Heart right ventricle (tissue), 16 donors: ENCODE measurements at places on chromosomes 7 and 10.

- no peak for DNase-seq
These were observed 4.3 kb downstream of the TLX1 start for GRCh38 chr10:101135141-101136006.

DNA sequence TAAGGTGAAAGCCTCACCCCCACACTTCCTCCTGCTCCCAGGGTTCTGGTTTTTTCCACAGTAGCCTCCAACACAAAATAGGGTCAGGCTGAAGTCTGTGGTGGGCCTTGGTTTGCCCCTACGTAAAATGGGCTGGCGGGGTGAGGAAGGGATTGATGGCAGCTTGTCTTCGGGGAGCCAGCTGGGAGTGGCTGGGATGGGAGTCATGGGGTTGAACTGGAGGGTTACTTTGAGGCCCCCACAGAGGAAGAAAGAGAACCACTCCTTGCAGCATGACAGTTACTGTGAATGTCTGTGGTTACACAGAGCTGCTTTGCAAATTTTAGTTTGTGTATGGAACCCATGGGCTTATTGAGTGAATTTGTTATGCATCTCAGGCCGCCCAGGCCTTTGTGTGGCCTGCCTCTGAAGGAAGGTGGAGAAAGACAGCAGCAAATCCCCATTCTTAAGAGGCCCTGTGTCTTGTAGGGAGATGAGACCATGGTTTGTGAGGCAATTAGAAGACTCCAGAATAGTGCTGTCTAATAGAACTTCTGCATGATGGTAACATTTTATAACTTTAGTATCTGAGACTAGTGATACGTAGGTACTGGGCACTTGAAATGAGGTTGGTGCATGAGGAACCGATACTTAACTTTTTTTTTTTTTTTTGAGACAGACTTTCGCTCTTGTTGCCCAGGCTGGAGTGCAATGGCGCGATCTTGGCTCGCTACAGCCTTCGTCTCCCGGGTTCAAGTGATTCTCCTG lies 8.1 kb downstream of the TRIM8 start:
- DNase-seq = no peak

DNA sequence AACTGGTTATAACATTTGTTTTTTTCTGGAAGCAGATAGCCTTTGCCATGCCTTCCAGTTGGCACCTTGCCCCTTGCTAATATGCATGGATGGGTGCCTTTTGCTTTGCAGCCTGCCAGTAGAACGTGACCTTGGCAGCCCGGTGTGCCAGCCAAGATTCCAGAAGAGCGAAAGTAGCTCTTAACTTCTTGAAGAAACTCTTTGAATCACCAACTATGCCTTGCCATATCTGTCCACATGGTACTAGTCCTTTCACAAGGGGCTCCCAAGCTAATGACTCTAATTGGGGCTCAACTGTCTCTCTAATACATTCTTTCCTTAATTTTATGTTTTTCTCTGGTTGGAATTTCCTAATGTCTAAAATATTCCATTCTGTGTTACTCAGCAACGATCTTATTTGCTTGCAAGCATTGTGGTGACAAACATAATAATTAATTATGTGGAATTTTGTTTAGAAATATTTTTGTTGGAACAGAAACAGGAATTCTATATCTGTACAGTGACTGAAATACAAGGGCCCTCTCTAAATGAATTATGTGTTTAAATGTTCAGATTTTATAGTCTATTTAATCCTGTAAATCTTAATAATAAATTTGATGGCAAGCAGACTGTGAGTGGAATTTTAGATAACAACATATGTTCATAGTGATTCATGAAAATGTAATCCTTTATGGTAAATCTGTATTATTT lies 45.8 kb downstream of the HDAC9 start:
- peak; percentile 55 for DNase-seq

GRCh38 chr10:103632247-103632642 lies 138.7 kb downstream of the NEURL1 start:
- no peak for DNase-seq

DNA sequence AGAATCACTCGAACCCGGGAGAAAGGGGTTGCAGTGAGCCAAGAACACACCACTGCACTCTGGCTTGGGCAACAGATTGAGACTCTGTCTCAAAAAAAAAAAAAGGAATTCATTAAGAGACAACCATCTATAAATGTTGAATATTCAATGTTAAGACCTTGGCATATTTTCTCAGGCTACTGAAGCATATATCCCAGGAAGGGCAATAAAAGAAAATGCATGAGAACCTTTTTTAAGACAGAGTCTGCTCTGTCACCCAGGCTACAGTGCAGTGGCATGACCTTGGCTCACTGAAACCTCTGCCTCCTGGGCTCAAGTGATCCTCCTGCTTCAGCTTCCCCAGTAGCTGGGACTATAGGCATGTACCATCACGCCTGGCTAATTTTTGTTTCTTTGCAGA lies 165.0 kb downstream of the JMJD1C start:
- DNase-seq = no peak

DNA sequence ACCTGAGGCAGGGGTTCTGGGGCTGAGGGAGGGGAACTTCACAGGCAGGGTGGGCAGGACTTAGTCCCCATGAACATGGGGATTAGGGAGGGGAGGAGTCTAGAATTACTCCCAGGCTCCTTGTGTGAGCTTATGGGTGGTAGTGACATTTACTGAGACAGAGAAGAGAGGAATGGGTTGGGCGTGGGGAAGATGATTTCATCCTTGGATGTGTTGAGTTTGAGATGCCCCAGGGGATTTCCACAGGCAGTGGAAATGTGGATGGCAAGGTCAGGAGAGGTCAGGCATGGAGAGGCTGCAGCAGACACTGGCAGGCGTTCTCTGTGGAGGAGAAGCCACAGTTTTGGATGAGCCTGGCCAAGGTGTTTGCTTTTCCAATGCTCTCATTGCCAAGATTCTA lies 26.4 kb upstream of the GSDME start:
- no peak for DNase-seq

DNA sequence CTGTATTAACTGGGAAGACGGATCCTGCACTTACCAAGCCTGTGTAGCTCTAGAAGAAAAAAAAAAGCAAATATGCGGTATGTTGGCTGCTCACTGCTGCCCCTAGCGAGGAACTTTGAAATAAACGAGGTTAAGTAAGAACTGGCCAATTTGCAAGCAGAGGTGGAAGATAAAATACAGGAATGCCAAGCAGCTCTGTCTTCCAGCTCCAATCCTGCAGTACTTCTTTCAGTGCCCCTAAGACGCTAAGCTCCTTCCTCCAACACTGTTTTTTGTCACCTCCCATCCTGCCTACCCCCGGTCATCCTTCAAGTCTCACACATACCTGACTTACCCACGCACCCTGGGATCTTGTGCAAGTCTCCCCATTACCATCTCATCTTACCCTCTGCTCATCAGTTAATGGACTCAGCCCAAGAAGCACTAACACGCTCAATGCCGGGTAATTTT lies 809 bp downstream of the C10orf143 start:
- DNase-seq = peak; percentile 85

GRCh38 chr7:28955718-28956607 lies 2.2 kb downstream of the TRIL start:
- peak; percentile 85 for DNase-seq

GRCh38 chr7:132150711-132151110 lies 425.6 kb downstream of the PLXNA4 start:
- DNase-seq = no peak

DNA sequence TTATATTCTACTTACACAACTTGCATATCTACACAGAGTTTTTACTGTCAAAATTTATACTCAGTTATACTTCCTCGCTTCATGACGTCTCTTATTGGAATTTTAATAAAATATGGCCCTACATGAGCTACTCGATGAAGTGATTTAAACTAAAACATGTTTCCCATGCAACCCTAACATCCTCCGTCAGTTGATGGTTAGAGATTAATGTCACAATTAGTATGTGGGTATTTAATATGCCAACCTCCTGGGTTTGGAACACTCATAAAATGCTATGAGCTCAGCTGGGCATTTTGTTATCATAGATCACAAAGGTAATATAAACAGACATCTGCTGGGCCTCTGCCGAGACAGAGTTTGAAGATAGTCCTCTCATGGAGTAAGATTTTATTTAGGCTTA lies 66.5 kb downstream of the GNAT3 start:
- no peak for DNase-seq

GRCh38 chr7:147912291-147912690 lies 678.3 kb upstream of the C7orf33 start:
- no peak for DNase-seq

DNA sequence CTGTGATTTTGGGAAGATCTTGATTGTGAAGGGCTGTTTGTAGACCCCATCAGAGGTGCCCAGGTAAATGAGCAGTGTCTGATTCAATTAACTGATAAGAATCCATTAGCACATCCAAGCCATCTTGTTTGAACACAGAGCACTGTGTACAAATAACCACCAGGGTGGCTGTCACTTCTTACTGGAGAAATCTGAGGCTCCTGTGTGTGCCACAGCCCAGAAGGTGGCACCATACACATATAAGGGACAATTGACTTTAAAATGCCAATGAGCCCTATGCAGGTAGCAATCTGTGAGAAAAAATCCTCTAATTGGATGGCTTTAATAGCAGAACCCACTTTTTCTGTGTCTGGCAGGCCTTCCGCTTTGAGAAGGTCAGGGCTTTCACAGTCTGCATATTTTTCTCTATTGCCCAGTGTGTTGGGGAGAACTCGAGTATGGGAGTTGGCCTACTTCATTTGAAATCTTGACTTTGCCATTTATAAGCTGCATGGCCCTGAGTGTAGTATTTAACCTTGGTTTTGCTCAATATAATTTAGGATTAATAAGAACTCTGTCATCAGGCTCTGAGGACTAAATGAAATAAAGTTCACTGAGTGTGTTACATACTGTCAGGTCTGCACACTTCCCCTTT lies 517.4 kb downstream of the CCSER2 start:
- DNase-seq = no peak

DNA sequence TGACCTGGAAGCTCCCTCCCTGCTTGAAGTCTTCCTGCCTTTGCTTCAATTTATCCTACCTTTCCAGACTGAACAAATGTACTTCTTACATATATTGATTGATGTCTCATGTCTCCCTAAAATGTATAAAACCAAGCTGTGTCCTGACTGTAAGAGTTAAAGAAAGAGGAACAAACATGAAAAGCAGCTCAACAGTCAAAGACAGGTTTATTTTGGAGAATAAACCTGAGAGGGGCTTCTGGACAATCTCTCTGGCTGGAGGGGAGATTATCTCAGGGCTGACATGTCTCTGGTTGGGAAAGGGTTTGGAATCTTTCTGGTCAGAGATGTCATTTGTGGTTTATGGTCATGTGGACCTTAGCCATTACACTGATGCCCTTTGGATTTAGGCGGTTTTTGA lies 41.0 kb downstream of the OR13A1 start:
- DNase-seq = no peak

DNA sequence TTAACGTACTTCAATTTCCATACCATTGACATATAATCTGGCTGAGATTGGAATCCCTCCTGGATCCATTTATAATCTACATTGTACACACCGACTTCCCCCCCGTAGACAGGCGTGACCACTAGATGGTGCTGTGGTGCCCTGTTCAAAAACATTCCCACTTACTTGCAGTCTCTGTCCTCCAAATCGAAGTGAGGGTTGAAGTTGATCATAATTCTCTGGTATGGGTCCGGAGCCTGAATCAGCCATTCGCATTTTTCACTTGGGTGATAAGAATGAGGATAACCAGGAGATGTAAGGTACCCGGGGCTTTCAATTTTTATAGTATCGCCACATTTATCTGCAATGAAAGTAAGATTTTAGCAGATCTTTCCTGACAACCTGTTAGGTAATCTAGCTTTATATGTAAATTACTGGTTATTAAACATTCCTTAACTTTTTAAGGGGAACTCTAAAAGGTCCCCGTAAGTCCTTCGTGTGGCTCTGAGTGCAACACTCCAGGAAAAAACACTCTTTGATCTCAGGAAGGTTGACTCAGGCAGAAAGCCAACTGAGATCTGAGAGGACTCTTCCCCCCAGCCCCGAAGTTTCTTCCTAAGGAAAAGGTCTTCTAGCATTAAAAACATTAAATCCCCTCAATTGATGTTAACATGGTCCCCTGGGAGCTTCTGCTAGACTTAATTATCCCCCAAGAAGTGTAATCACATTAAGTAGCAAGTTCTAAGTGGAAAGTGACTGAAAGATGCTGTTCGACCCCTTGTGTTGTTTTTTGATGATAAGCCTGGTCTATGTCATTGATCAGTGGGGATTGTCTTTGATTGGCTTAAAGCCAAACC lies 3.7 kb downstream of the NRP1 start:
- peak; percentile 92 for DNase-seq

- no peak for DNase-seq
These were observed 55.5 kb upstream of the ODAD2 start for GRCh38 chr10:28054228-28054860.

- DNase-seq = peak; percentile 61
These were observed 10.1 kb downstream of the CALHM2 start for GRCh38 chr10:103442031-103442461.

DNA sequence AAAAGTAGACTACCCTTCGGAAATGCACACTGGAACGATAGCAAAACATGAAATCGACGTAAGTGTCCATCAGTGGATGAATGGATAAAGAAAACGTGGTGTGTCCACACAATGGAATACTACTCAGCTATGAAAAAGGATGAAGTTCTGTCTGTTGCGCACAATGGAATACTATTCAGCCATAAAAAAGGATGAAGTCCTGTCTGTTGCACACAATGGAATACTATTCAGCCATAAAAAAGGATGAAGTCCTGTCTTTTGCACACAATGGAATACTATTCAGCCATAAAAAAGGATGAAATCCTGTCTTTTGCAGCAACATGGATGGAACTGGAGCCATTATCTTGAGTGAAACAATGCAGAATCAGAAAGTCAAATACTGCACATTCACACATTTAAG lies 591.8 kb downstream of the PTPRN2 start:
- no peak for DNase-seq

- no peak for DNase-seq
These were observed 42.5 kb downstream of the GPR141 start for GRCh38 chr7:37726016-37726415.

DNA sequence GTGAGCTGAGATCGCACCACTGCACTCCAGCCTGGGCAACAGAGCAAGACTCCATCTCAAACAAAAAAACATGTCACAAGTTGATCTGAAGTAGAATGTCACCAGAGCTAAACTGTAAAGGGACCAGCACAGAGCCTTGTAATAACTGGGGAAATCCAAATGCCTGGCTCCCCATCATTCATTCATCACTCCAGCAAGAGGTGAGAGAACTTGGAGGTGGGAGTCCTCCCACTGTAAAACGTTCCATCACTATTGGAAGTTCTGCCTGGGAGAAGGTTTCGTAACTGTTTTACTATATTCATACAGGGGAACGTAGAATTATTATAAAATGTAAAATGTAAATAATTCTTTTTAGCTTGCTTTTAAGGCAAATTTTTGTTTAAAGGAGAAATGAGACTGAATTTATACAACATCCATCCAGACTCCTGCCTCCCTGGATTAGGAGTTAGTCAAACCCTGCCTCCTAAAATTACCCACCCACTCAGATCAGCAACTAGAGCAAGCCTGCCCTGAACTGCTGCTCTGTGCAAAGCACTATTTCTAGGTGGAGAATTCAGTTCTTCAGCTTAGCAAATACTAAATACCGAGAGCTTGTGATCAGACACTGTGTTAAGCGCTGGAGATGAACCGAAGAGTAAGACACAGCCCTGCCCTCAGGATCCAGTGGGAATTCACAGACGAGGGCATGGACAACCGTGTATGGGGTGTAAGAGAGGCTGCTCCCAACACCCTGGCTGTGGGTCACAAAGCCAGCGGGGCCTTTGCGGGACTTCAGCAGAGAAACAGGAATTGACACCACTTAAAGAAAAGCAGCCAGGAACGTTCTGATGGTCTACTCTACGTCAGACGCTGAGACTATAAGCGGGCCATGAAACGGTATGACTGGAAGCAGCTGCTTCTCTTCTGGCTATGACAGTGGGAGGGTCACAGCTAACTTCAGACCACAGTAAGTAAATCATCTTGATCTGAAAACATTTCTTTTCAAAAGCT lies 208.3 kb downstream of the ZMYND11 start:
- no peak for DNase-seq
